ENCODE measurements at places on chromosomes 2 and 18.

GRCh38 chr2:240292035-240292574 lies 143.4 kb upstream of the GPC1 start:
- no peak for DNase-seq

GRCh38 chr2:108449410-108450130 lies 564 bp downstream of the GCC2 start:
- peak; percentile 15 for DNase-seq

DNA sequence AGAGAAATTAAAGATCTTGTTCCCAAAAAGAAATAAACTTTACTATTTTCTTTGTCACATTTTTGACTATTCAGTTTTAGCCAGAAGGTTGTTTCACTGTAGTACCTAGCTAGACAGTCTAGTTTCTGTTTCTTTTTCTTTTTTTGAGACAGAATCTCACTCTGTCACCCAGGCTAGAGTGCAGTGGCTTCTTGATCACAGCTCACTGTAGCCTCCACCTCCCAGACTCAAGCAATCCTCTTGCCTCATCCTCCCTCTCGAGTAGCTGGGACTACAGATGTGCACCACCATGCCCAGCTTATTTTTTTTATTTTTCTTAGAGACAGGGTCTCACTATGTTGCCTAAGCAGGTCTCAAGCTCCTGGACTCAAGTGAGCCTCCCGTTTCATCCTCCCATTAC lies 2.2 kb downstream of the RBM45 start:
- no peak for DNase-seq

GRCh38 chr2:88252646-88253045 lies 82.5 kb downstream of the THNSL2 start:
- no peak for DNase-seq

- no peak for DNase-seq
Measured at GRCh38 chr2:232979871-232980461, 33.1 kb downstream of the NGEF start.

DNA sequence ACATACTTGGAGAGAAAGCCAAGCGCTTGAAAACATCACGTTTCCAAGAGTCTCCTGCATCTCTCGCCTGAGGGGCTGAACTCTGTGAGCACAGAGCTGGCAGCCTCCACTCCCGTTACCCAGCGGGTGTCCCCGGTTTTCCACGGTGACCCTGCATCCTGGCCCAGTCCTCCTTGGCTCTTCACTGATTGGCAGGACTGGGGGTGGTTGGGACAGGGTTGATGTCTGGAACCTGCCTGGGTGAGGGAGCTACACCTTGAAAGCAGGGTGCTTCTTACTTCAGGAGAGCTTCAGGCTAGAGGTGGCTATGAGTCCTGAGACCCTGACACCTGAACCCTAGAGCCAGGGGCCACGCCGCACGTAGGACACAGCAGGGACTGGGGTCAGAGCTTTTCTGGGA lies 234.1 kb downstream of the DYSF start:
- DNase-seq: no peak

GRCh38 chr2:11784747-11785610 lies 38.5 kb downstream of the LPIN1 start:
- peak; percentile 45 for DNase-seq

DNA sequence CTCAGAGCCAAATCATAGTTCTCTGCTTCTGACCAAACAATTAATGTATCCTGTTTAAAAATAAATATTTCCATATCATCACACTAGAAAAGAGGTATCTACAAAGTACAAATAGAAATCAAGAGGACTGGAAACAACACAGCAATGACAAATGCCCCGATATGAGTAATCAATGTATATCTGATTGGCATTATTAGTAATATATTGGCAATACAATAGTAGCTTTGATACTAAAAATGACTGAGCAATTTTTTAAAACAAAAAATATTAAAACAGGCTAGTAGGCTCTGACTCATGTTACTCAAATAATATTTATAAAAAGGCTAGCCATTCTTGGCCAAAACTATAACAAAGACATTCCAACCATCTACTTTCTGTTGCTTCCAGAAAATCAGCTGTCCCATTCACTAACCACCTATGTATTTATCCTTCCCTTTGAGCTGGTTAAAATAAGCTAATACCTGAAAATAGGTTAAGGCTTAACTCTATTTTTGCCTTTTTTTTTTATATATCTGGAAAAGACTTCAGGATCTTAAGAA lies 13.3 kb downstream of the PPP4R3B start:
- no peak for DNase-seq

DNA sequence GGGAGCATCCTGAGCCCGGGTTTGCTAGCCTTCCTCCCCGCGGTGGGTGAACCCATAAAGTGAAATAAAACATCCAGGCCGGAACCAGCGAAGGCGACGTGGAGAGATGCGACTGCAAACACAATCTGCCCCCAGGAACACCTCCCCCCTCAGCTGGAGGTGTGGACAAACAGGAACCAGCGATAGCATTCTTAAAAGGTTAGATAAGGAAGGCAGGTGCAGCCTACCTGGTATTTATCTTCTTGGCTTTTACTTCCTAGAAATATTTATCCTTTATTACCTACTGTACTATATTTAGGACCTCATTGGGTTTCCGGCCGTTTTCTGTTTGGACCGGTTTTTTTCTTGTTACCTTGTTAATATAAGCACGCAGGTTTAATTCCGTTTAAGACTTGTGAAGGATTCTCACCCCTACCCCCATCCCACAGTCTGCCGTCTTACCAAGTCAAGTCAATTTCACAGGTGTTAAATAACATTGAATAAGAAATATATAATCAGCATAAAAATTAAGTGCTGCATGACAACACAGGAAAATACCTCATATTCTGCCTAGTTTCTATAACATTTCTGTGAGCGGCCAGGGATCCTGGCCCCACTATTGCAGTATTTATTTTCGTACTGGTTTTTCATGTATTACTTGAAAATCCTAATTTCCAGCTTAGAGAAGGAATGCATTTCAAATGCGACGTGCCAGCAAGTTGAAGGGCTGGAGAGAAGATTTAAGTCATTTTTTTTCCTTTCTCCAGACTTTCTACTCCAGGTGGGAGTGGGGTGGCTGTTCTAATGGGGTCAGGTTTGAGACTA lies 224.0 kb upstream of the ID2 start:
- no peak for DNase-seq

- no peak for DNase-seq
Measured at GRCh38 chr2:105238664-105239240, 2.8 kb upstream of the GPR45 start.

- DNase-seq: no peak
Measured at GRCh38 chr2:132542953-132543569, 126.5 kb downstream of the GPR39 start.

- DNase-seq: no peak
Measured at GRCh38 chr2:210671065-210671464, 114.7 kb downstream of the CPS1 start.

- DNase-seq: no peak
Measured at GRCh38 chr18:48661421-48661820, 122.6 kb downstream of the CTIF start.

GRCh38 chr2:25822190-25823117 lies 55.8 kb downstream of the ASXL2 start:
- DNase-seq: peak; percentile 71

- no peak for DNase-seq
Measured at GRCh38 chr18:36623091-36623490, 205.7 kb downstream of the TPGS2 start.

DNA sequence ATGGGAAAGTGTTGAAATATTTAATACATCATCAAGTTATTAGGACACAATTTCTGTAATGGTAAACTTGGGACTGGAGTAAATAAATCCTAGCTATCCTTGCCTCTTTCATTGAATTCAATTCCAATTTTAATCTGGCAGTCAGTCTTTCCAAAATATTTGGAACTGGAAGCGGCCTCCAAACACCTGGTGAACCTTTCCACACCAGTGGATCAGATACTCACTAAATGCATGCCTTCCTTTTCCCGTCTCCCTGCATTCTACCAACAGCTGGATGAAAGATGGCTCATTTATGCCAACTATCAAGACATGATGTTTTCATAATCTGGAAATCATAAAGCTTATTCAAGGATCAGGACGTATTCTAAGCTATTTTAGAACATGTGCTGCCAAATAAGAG lies 488.2 kb upstream of the SPHKAP start:
- no peak for DNase-seq

DNA sequence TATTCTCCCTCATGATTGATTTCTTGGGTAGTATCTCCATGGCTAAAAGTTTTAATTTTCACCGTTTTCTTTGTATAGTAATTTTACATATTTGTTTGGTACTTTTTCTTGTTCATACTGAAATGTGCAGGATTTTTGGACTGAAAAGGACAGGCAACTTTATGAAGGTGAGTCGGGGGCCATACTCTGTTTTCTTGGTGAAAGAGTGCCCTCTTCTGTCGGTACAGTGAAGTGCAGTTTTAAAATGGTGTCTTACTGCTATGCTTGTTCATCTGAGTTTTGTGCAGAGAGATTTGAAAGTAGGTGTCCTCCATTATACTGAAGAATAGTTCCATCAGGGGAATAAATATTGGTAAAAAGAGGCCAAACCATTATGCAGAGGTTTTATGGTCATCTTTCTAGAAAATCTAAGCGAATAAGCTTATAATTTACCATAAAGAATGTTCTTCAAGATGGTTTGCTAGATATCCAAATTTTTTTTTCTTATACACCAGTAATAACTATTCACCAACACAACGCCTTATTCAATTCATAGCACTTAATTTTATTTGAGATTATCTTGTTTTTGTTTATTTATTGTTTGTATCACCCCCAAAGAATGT lies 8.7 kb upstream of the SERPINB13 start:
- DNase-seq: no peak

DNA sequence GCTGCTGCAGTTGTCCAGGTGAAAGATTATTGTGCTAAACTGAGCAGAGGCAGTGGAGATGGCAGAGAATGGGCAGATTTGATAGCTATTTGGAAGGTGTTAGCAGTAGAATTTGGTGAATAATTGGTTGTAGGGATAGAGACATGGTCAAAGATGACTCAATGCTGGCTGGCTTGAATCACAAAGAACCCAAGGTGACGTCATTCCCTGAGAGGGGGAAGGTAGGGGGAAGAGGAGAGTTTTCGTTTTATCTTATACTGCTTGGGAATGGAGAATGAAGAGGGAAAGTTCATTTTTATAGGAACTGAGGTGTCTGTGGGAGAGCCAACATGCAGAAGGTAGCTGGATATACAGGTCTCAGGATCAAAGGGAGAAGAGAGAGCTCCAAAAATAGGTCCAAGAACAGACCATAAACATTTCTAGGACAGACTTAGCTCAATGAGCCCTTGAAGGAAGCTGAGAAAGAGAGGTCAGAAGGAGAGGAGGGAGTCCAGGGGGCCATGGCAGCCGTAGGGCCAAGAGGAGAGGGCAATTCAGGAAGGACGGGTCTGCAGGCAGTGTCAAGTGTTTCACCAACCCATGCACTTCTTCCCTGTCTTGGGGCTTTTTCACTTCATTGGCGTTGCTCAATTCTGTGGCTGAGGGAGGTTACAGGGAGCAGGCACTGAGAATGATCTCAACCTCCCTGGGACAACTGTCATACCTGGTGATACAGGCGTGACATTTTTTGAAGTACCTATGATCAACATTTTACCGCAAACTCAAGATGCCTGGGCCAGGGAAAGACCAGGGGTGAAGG lies 281.3 kb downstream of the TDRD15 start:
- DNase-seq: no peak

DNA sequence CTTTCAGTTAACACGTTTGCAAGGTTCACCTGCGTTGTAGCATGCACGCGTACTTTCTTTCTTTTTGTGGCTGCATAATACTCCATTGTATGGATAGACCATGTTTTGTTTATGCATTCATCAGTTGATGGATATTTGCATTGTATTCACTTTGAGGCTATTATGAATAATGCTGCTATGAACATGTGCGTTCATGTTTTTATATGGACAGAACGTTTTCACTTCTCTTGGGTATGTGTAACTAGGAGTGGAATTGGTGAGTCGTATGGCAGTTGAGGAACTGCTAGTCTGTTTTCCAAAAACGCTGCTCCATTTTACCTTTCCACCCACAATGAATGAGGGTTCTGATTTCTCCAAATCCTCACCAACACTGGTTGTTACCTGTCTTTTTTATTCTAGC lies 244.3 kb downstream of the GLI2 start:
- DNase-seq: no peak

DNA sequence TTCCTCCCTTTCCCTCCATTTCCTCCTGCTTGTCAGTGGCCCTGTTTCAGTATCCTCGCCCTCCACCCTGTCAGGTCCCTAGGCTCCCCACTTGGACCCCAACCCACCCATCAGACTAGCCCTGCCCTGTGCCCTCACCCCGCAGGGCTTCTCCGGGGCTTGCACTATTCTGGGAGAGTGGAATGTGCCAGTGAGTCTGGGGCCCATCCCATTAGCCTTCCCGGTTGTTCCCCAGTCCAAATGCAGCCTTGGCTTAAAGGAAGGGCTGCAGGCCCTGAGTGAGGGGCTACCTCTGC lies 45.5 kb downstream of the MYO7B start:
- DNase-seq: no peak

DNA sequence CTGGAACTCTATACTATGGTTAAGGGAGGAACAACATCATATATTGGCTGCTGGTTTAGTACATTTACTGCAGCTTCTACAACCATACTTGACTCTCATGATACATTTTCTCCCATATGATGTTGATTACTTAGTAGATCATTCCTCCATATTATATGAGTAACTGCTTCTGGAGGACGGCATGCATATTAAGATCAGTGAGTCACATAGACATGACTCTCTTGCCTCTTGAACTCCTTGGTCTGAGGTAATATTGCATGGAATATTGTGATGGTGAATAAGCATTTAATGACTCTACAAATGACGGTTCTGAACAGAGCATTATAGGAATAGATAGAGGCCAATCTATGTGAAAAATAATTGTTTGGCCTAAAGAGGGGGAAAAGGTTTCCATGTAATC lies 418.8 kb upstream of the SPHKAP start:
- no peak for DNase-seq

All from activated CD4-positive, alpha-beta T cell treated with anti-CD3 and anti-CD28 coated beads, Interleukin-2, amount 50 U/mL, for 48 hours (primary cell).